Activated CD8-positive, alpha-beta T cell treated with anti-CD3 and anti-CD28 coated beads for 36 hours (primary cell): ENCODE measurements at places on chromosomes 7 and 10. TPM values are rescaled to one million over a fixed set of nuclear protein-coding genes. Genes with fewer than 3 reads are reported as not detected.

Gene SMO
- 0.81 TPM for total RNA-seq

Gene PRKCQ
- total RNA-seq: 47.1 TPM

Gene NRG3
- not detected for total RNA-seq

Gene VSIR
- 61.0 TPM for total RNA-seq
